ENCODE measurements at places on chromosomes 1 and 21.
A peak's percentile ranks its signal among the peaks of the same experiment; 100 is the strongest.

DNA sequence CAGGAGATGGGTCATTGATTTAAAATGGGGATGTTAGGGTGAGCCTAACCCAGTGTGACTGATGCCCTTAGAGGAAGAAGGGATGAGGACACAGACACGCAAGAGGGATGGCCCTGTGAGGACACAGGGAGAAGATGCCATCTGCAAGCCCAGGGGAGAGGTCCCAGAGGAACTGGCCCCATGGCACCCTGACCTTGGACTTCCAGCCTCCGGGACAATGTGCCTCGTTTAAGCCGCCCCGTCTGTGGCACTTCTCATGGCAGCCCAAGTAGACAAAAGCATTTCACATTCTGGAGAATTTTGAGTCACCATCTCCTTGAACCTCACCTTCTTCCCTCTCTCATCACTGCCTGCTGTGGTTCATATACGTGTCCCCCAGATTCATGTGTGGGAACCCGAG, 20.1 kb upstream of the PCBP3 start:
- no peak for DNase-seq

- DNase-seq = no peak
Measured at GRCh38 chr1:37854406-37854805, 5.0 kb downstream of the MTF1 start.

DNA sequence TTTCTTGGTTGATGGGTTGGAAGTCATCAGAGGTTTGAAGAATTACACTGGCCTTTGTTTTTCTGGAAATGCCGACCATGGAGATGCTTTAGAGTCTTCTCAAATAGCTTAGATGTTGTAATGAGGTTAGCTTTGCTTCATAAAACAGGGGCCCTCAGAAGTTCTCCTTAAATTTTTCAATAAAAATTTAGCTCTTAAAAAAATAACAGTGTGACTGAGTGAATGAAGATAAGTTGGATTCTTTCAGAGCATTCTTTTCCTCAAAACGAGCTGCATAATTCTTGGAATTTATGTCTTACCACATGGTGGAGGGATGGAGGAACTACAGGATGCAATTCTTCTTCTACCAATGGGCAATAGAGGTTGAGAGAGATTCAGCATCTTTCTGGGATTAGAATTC, 23.4 kb downstream of the SYT11 start:
- no peak for DNase-seq

GRCh38 chr1:23727362-23727811, 15.9 kb upstream of the ELOA start:
- no peak for DNase-seq

GRCh38 chr1:214335567-214335966, 54.6 kb downstream of the SMYD2 start:
- DNase-seq = no peak

- no peak for DNase-seq
Measured at GRCh38 chr1:156643778-156644092, 1.8 kb downstream of the BCAN start.

GRCh38 chr1:33758698-33759097, 105.2 kb upstream of the HMGB4 start:
- DNase-seq = no peak

DNA sequence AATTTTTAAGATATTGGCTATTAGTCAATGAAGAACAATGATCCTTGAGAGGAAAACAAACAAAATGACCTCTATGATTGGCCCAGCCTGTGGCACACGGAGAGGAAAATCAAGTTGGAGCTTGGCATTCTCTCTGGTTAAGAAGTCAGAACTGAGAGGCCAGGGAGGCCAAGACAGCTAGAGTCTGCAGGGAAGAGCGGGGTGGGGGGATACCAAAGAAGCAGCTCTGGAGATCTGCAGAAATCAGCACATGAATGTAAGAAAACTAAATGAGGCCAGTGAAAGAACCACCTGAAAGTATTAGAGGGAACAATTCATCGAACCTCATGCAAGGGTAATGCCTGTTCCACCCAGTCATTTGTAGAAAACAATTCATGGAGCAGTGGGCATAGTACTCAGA, 23.8 kb upstream of the C1orf115 start:
- no peak for DNase-seq

- no peak for DNase-seq
Measured at GRCh38 chr21:36127977-36128376, 6.9 kb upstream of the CBR3 start.

GRCh38 chr1:5129746-5130355, 475.4 kb downstream of the AJAP1 start:
- DNase-seq = no peak

- no peak for DNase-seq
Measured at GRCh38 chr1:220797553-220797952, 10.8 kb downstream of the MTARC1 start.

- DNase-seq = no peak
Measured at GRCh38 chr1:116316373-116316772, 56.7 kb upstream of the ATP1A1 start.

- DNase-seq = no peak
Measured at GRCh38 chr1:13829152-13829769, 129.3 kb downstream of the PRDM2 start.

DNA sequence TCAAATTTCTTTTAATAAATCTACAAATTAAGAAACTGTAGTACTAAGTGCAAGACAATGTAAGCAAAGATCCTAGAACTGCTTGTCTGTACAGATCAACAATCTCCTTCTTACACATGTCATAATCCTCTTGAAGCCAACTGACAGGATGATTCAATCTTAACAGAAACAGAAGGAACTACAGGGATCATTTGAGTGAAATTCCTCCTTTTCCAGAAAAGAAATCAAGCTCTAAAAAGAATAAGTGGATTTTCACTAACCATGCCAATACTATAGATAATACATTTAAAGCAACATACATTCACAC, 53.2 kb downstream of the RAB3GAP2 start:
- DNase-seq = no peak

- no peak for DNase-seq
Measured at GRCh38 chr1:214827883-214828282, 224.9 kb downstream of the CENPF start.

DNA sequence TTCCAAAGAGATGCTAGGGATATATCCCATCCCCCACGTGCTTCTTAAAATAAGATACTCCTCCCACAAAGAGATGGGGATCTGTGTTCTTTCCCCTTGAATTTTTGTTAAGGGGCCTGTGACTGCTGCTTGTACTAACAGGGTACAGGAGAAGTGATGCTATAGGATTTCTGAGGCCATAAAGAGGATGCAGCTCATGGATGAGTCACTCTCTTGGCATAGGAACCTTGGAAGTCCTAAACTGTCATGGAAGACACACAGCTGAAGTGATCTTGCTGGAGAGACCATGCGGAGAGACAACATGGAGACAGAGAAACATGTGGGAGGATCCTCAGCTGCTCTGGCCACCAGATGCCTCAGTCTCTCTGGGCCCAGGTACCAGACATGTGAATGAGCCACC, 157.2 kb downstream of the S1PR1 start:
- DNase-seq = no peak

DNA sequence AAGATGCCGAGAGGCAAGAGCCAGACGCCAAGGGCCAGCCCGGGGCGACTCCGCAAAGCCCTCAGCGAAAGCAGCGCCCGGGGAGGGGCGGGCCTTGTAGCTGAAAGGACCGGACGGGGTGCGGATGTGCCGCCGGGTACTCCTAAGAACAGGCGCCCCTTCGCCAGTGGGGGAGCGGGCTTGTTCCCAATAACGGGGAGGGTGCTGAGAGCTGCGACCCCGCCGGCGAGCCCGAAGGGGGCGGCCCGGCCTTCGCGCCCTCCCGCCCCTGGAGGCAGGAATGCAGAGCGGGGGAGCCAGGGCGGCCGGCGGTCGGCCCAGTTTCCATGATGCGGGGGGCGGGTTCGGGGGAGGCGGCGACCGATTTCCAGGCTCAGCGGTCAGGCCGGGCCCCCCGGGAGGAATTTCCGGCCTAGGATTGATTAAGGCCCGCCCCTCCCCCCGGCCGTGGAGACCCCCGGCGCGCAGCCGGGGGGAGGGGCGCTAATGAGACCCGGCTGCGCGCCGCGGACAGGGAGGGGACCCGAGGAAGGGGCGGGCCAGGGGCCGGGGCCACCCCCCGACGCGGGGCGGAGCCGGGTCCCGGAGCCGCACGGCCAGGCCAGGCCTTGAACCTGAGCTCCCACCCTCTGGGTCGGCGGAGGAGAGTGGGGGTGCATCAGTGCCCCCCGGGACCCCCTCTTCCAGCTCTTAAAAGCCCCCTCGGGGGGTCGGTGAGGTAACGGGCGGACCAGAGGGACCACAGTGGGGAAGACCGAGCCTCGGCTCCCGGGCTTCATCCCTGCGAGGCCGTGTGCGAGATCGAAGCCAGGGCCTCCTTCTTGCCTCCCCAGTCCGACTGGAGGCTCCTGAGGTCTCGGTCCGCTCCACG, 898 bp upstream of the TMEM200B start:
- peak; percentile 83 for DNase-seq

- DNase-seq = no peak
Measured at GRCh38 chr1:119713039-119713748, 1.5 kb downstream of the PHGDH start.

DNA sequence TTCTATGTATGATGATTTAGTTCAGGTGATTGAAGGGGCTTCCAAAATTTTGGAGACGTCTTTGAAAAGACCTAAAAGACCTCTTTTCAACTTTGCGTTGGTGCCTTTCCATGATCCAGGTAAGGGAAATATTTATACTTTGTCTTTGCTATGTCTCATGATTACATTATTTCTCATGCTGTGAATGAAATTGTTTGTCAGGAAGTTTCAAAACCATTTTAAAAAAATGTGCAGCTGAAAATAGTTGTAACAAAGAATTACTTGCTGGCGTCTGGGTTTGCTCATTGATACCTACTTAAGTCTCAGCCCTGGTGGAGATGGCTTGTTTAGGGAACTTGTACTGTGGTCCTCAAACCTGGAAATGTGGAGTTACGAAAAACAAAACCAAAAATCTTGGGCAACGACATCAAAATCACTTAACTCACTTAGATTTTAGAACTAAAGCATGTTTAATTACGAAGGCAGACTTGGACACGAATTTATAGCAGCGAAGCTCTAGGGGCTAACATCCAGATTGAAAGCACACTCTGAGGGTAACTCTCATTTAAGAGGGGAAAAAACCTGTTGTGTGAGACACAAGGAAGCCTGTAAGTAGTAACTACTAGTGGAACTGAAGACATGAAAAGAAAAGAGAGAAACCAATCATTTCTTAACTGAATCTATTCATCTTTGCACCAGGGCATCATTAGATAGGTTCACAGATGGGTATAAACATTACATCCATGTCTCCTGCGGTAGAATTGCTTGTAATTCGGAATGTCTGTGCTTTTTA, 924 bp downstream of the HMCN1 start:
- no peak for DNase-seq

GRCh38 chr1:226816576-226816975, 53.8 kb upstream of the PSEN2 start:
- DNase-seq = peak; percentile 19

DNA sequence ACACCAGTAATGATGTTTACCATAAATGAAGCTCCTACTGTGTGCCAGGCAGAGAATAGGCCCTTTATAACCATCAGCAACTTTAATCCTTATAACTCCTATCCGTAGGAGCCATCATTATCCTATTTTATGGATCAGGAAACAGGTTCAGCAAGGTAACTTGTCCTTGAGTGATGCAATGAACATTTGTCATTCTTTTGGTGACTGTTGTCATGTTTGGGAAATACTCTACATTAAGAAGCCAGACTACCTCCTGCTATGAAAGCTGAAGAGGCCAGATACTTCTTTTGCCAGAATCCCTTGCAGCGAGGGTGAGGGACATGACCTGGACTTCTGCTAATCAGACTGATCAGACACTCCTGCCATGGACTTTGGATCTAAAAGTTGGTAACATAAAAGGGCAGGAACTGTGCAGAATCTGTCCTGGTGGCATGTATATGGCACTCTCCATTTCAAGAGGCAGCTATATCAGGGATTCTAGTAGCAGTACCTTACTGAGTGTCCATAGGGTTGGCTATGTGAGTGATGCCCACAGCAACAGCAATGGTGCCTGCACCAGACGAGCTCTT, 33.1 kb upstream of the SRRM1 start:
- no peak for DNase-seq

- DNase-seq = no peak
Measured at GRCh38 chr21:17763288-17764037, 55.7 kb downstream of the C21orf91 start.

- no peak for DNase-seq
Measured at GRCh38 chr1:98697781-98698180, 36.3 kb downstream of the SNX7 start.
